ENCODE measurements at places on chromosomes 2 and 18.
A peak's percentile ranks its signal among the peaks of the same experiment; 100 is the strongest.

DNA sequence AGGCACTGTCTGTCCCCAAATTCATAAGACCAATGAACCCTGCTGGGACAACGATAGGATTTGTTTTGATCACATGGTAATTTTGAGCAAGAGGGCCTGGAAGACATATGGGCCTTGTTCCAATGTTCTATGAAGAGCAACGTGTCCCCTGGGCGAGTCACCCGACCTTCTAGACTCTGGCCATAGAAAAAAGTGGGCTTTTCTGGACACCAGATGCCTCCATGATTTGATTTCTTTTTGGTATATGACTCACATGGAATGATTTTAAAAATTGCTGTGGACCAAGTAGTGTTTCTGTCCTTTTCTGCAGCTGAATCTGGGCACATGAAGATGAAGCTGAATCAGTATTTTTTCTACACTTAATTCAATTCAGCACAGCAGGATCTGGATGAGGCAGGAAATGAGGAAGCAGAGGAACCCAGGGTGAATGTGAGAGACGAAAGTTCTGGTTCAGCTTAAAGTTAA lies 104.9 kb downstream of the CDC42EP3 start:
- peak; percentile 59 for DNase-seq

DNA sequence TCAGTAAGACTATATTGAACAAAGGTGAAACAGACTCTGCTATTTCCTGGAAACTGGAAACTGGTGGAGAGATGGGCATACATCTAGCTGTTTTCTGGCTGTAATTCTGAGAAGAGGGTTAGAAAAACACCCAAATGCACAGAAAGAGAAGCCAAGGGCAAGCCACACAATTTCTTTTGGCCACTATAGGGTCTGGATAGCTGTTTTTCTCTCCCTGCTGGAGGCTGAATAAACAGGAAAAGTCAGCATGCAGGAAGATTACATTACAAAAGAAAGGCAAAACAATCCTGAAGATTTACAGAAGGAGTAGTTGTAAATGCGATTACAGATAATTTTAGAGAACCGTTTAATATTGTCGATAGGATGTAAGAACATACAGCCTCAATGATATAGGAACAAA lies 186.2 kb upstream of the REG3G start:
- DNase-seq, result no peak

GRCh38 chr18:57649556-57650500 lies 28.2 kb upstream of the NARS1 start:
- no peak for DNase-seq

DNA sequence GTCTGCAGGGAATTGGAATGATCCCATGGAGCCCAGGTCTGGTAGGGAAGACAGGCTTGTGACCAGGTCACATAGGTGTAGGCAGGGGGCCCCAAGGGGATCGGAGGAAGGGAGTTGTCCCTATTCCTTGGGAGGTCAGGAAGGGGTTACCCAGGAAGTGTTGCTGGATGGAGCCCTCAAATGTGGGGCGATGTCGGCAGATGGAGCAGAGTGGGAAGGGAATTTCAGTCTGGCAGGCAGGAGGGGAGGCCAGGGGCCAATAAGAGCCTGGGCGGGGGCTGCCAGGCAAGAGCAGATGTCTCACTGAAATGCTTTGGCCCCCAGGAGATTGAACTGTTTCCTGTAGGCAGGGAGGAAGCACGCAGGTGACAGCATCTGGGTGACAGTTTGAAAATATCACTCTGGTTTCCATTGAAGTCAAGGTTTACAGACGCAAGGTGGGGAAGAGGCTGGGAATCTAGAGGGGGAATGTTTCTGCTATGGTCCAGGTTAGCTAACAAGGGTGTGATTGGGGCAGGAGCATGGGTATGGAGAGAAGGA lies 81.5 kb upstream of the SMAD2 start:
- DNase-seq, result no peak

- peak; percentile 11 for DNase-seq
Observed at GRCh38 chr18:21803495-21803894, 62.9 kb downstream of the MIB1 start.

DNA sequence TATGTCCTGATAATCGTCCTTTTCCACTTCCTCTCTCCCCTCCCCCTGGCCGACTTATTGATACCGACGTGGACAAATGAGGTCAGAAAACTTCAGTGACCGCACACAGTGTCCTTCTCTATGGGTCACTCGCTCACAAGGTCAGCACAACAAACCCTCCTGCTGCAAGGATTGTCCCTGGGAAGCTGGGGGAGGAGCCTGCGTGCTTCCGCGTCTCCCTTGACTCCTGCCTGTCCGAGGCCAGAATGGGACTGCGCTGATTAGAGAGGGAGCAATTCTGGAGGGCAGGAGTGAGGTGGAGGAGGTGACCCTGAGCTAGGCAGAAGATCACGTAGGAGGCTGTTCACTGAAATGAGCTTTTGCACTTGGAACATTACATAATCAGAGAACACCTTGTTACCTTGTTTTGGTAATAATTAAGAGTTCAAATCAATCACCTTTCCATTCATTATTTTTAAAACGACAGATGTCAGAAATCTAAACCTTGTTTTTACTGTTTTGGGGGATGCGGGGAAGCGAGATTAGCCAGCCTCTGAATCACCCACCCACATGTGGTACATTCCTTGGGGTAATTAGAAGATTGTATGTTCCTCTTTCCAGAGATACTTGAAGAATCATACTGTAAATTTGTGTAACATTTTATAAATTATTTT lies 70.6 kb downstream of the CTAGE1 start:
- no peak for DNase-seq

GRCh38 chr2:236848501-236848900 lies 237.2 kb upstream of the COPS8 start:
- no peak for DNase-seq

GRCh38 chr2:237520290-237520689 lies 33.2 kb downstream of the MLPH start:
- DNase-seq, result no peak

- DNase-seq, result no peak
Observed at GRCh38 chr18:25137197-25137472, 214.8 kb downstream of the ZNF521 start.

DNA sequence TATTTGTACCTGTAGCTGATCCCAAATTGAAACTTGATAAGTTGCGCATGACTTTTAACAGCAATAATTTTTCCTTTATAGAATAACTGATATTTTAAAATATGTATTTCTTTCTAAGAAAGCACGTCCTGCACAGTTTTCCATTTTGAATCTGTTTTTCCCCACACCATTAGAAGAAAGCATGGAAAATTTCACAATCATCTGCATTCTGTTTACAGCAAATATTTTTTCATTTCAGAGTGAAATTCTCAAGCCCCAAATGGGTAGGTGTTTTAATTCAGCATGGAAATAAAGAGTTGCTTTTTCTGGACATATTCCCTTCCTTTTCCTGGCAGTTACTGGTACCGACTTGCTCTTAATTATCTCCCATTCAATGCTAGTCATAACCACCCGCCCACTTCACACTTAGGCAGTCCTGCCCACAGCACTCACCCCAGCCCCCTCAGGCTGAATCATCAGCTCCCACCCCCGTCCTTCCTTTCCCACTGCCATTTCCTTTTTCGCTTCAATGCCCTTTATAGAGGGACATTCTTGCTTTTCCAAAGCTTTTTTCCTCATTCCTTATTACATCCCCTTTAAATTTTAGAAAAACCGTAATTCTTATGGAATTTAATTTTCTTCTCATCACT lies 89.2 kb upstream of the GLS start:
- peak; percentile 57 for DNase-seq
